Stimulated activated CD4-positive, alpha-beta T cell treated with anti-CD3 and anti-CD28 coated beads, Interleukin-12 subunit alpha, Interleukin-12 subunit beta, amount 100 ng/mL, for 4 hours (primary cell): ENCODE measurements at places on chromosomes 2 and 18.

DNA sequence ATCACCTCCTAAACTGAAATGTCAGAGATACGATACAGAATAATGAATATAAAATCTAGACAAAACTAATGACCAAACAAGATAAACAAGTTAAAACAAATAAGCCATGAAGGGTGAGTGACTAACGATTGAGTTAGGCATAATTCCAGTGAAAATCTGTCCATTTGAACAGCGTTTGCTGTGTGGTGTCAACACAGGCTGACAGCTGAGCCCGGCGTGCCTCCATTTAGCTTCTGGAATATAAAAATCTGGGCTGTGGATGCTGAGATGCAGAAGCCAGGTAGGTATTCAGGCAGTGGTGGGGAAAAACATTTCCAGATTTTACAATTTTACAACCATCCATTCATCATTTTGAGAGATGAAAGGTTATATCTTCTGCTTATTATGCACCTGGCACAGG, 2041.4 kb upstream of the CELF4 start:
- DNase-seq: no peak

DNA sequence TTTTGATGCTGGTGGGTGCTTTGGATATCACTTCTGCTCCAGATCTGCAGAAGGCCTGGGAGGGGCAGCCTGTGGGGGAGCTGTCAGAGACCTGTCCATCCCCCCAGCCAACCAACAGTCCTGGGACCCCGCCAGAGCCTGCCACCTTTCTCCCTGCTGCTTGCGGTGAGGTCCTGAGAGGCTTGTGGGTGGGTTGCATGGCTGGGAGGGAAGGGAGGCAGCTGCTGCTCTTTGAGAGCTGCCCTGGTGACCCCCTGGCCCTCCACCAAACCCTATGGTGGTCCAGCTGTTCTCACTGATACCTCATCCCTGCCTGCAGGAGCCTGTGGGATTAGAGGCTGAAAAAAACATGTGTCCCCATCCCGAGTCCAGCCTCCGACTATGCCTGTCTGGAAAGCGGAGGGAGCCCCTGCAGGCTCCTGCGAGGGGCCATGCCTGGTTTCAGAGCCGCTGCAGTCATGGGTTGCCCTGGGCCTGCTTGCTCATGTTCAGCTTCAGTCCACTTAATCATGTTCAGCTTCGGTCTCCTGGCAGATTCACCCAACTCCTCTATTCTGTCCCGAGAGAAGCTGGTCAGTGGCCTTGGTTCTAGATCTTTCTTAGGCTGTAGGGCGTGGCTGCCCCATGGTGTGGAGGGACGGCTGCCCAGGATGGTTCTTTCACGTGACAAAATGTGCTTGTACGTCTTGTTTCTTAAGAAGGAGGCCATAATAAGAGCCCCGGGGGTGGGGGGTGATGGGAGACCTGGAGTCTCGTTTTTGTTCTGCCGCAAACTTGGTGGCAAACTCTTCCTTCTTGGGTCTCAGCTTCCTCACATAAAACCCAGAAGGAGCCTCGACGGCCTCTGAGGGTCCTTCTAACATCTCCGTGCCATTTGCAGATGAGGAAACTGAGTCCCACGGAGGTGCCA, 98.5 kb downstream of the CTIF start:
- DNase-seq: no peak

GRCh38 chr2:129742415-129743180, 236.9 kb upstream of the RAB6C start:
- no peak for DNase-seq

DNA sequence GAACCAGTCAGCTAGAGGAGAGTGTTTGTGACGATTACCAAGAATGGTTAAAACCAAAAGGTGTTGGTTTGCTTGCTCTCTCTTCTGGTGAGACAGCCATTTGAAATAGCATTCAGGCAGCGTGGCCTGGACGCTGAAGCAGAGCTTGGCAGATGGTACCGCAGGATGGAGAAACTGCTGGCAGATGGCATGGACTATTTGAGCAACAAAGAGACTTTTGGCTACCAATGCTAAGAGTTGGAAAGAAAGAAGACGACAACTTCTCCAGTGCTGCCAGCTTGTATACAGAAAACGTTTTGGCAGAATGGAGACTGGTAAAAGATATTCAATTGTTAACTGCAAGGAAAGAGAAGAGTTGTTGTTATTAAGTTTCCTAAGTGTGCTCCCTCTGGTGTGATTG, 315.0 kb downstream of the PARD3B start:
- DNase-seq: no peak

DNA sequence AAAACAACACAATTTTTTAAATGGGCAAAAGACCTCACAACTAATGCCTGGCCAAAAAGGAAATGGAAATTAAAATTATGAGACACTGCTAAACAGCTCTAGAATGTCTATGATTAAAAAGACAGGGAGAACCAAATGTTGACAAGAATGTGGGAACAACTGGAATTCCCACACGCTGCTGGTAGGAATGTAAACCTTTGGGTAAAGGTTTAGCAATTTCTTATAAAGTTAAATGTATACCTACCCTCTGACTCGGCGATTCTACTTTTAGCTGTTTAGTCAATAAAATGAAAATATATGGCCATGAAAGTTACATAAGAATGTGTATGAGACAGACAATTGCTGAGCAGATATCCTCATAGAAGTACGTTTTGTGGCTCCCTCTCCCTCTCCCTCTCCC, 60.9 kb downstream of the ATF2 start:
- DNase-seq: no peak

- DNase-seq: no peak
Observed at GRCh38 chr2:2484301-2484700, 153.2 kb upstream of the MYT1L start.

DNA sequence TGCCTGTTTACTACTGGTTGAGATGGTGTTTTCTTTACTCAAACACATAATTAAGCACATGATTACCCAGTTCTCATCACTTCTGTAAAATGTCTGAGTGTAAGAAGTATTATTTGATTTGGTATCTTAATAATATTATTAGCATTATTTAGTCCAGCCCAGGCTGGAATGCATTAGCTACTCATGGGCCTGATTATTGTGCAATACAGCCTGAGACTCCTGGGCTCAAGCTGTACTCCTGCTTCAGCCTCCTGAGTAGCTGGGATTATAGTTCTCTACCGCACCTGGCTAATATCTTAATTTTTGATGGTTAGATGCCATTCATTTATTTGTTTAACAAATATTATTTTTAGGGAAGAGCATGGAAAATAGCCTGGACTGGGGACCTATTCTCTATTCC, 197.6 kb upstream of the MC4R start:
- no peak for DNase-seq

GRCh38 chr2:178485356-178485755, 5.1 kb downstream of the PLEKHA3 start:
- no peak for DNase-seq

GRCh38 chr2:190769258-190769657, 111.4 kb upstream of the GLS start:
- no peak for DNase-seq

DNA sequence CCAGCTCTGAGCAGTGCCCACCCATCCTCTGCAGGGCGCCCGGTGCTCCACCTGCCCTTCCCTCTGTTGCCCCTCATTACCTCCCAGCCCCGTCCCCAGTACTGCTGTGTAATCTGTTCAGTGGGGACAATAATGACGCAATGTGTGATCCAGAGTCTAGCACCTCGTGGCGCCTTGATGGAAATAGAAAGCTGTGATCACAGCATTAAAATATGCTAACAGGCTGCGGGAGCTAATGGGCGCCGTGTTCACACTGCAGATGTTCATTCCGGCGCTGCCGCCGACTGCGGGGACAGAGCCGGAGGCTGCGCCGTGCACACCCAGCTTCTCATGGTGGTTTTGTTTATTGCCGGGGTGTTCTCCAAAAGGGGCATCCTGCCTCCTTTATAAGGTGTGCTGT, 235.2 kb downstream of the LDLRAD4 start:
- no peak for DNase-seq

DNA sequence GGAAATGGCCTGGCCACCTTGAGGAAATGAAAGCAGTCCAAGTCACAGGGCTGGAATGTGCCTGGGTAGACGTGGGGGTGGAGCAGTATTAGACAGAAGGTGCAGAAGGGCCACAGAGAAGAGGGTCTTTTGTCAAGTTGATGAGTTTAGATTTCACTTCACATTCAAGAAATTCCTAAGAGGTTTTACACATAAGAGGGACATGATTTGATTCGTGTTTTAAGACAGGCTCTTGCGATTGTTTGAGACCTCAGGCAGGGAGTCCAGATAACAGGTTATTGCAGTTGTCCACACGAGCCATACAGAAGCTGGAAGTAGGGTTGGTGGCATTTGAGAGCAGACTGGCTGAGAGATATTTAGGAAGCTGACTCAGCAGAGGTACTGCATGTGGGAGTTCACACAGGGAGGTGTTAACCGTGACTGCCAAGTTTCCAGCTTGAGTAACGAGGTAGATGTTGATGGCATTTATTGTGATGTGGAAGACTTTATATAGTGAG, 64.6 kb downstream of the NEB start:
- peak; percentile 1 for DNase-seq

DNA sequence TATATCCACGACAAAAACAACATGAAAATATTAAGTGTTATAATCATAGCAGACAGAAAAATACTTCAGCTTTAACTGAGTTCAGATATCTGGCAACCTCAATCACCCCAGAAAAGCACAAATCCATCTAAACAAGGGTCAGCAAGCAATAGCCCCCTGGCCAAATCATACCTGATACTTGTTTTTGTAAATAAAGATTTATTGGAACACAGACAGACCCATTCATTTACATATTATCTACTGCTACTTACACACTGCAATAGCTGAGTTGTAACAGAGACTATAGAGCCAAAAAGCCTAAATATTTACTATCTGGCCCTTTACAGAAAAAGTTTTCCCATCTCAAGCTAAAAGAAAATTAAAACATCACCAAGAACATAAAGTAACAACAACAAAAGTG, 12.8 kb downstream of the FARSB start:
- no peak for DNase-seq

DNA sequence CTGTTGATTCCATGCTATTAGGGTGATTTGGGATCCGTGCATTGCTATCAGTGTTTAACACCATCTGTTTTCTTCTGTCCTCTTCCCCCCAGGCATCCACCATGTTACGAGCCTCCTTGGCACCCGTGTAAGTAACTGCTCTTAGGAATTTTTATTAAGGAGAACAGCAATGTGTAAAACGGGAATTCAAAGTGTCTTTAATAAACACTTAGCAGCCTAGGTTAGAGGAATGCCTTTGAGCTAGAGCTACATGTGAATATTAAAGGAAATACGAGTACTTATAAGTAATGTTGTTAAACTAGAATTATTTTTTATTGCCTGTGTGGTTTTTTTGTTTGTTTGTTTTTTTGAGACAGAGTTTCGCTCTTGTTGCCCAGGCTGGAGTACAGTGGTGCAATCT, 58.1 kb downstream of the ARMC9 start:
- no peak for DNase-seq

- no peak for DNase-seq
Observed at GRCh38 chr2:47784352-47784851, 1.5 kb downstream of the MSH6 start.

- no peak for DNase-seq
Observed at GRCh38 chr18:58806826-58807714, 57.6 kb upstream of the ZNF532 start.

GRCh38 chr2:10297959-10298531, 4.7 kb upstream of the HPCAL1 start:
- DNase-seq: peak; percentile 51

- DNase-seq: no peak
Observed at GRCh38 chr2:3199627-3200345, 177.8 kb downstream of the EIPR1 start.

- no peak for DNase-seq
Observed at GRCh38 chr18:46767217-46767616, 10.4 kb upstream of the ST8SIA5 start.

GRCh38 chr2:67318993-67319481, 78.1 kb upstream of the ETAA1 start:
- DNase-seq: no peak

GRCh38 chr2:163800951-163801381, 65.2 kb upstream of the FIGN start:
- DNase-seq: no peak

DNA sequence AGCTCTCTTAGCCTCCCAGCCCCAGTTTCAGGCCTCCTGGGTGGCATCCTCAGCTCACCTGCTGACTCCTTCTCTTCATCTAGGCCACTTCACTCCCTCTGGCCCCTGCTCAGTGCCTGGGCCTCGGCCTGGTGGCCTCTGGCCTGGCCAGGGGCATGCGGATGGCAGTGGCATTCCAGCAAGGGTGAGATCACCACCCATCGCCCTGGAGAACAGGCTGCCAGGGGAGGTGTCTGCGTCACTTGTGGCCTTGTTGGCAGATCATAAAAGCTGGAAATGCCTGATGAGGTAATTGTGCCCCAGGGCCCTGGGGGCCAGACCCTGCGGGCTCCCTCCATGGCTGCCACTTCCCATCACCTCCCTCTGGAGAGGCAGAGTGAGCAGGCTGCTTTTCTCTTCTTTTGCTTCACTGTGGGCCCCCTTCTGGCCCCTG, 72.5 kb upstream of the SMAD2 start:
- no peak for DNase-seq

GRCh38 chr2:145985517-145985916, 1465.6 kb upstream of the ZEB2 start:
- no peak for DNase-seq

DNA sequence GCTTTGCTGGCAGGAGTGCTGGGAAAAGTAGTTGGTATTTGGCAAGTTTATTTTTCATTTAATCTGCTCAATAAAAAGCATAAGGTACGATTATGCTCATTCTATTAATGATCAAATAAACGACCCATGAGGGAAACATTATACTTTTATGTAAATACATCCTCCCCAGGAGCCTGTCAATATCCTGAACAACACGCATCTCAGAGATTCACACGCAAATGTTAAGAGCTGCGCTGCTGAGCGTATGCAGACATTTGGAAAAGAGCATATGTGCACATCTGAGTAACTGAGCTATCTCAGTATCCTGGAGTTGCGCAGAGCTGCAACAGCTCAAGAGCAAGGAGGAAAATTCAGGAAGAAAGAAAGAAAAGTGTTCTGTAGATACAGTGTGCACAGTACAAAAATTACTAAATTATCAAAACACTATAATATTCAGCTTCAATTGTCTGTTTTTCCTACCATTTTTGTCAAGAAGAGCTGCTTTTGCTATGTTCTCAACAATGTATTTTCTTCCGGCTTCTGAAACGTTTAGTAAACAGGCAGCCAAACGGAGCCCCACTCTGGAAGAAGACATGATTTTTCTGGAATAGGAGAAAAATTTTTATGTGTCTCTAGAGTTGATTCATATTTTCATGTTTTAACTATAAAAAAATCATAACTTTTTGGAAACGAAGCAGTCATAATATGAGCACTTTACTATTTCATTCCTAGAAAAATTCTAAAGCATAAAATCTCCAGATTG, 2.4 kb downstream of the FTCDNL1 start:
- no peak for DNase-seq

- DNase-seq: no peak
Observed at GRCh38 chr2:190911813-190912212, 31.2 kb downstream of the GLS start.

GRCh38 chr18:2994603-2995432, 18.1 kb downstream of the LPIN2 start:
- peak; percentile 61 for DNase-seq

GRCh38 chr2:216768908-216769411, 73.6 kb upstream of the IGFBP5 start:
- DNase-seq: no peak
